ENCODE measurements at places on chromosomes 1 and 21. TPM values are rescaled to one million over a fixed set of nuclear protein-coding genes. Genes with fewer than 3 reads are reported as not detected.

The RUNX3 gene
- total RNA-seq: 243 TPM

The SELL gene
- total RNA-seq: 205 TPM

The KRTAP10-4 gene
- not detected for total RNA-seq

The HIVEP3 gene
- total RNA-seq: 11.1 TPM

The PSRC1 gene
- 1.2 TPM for total RNA-seq

The CD244 gene
- total RNA-seq: 1.4 TPM

The LAPTM5 gene
- total RNA-seq: 563 TPM

GRCh38 chr1:45612941-45613579, 10.8 kb downstream of the CCDC17 start:
- DNase-seq: no peak
- H3K36me3 ChIP-seq: peaks cover 13% of the 10 kb centered on the region
- H3K27me3 ChIP-seq: no peaks in the 10 kb centered on the region
- H3K4me3 ChIP-seq: no peak overlapping the region
- H3K4me1 ChIP-seq: peaks cover 8% of the 10 kb centered on the region

DNA sequence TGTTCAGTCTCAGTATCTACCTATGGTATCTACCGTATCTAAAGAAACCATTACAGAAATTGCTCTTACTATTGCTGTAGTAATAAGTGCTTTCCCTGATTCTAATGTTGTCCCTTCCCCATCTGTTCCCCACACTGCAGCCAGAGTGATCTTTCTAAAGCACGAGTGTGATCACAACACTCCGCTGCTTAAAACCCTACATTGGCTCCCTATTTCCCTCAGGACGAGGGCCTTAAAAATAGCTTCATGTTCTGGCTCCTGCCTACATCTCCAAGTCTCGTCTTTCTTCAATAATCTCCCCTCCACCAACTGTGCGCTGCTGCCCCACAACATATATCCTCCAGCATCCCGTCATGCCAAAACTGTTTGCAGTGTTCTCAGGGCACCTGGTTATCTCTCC, 150.6 kb downstream of the SDCCAG8 start:
- H3K36me3 ChIP-seq: peaks cover 6% of the 10 kb centered on the region
- H3K4me3 ChIP-seq: no peak overlapping the region
- H3K27ac ChIP-seq: no peak overlapping the region
- no peak for DNase-seq
- peaks cover 12% of the 10 kb centered on the region for H3K4me1 ChIP-seq

DNA sequence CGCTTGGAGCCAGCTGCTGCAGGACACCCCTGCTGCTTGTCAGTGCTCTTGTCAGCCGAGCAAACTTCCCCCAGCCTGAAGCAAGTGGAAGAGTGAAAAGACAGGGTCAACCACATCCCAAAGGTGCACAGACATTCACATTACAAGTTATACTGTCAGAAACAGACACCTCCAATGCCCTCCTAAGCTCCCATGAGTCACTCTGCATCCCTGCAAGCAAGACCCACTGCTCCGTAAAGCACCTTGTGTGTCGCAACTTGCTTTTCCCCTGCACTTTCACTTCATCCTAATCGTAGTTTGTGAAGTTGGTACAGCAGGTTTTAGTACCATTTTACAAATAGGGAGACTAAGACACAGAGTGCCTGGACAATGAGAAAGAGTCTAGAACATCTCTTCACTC, 51.1 kb downstream of the KCNH1 start:
- H3K36me3 ChIP-seq: no peaks in the 10 kb centered on the region
- peaks cover 12% of the 10 kb centered on the region for H3K27me3 ChIP-seq
- no peak for DNase-seq
- no peaks in the 10 kb centered on the region for H3K4me1 ChIP-seq

DNA sequence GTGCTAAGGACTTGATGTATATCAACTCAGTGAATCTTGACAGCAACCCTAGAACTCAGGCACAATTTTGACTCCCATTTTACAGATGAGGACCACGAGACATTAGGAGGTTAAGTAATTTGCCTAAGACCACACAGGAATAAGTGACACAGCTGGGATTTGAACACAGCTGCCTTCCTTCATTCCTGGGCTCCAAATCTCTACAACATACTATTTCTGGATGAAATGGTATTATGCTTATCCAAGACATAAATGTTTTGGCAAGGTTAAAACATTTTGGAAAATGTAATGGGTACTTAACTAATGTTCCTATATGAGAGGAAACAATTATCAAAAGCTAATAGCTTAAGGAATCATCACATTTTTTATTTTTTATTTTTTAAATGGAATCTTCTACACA, 4.8 kb downstream of the CLDN8 start:
- H3K4me1 ChIP-seq: no peaks in the 10 kb centered on the region
- no peaks in the 10 kb centered on the region for H3K27me3 ChIP-seq
- no peak for DNase-seq
- H3K27ac ChIP-seq: no peak overlapping the region
- no peak overlapping the region for H3K4me3 ChIP-seq

DNA sequence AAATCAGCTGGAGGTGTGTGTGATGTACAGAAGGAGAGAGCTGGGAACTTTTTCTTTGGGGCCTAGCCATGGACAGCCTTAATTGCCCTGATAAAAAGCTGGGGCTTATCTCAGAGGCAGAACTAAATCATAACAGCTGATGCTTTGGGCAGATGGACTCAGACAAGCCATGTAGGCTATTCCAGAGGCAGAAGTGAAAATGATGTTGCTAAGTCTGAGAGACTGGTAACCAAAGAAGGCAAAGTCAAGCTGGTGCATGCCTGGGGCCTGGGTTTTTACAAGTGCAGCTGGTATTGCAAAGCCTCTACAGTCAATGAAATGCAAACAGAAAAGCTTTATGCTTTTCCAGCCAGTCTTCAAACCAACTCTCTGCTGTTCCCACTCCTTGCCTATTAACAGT, 39.0 kb upstream of the LMX1A start:
- H3K27me3 ChIP-seq: peaks cover 73% of the 10 kb centered on the region
- H3K27ac ChIP-seq: no peak overlapping the region

- no peak overlapping the region for H3K4me3 ChIP-seq
- no peaks in the 10 kb centered on the region for H3K36me3 ChIP-seq
- H3K27ac ChIP-seq: no peak overlapping the region
- no peak for DNase-seq
Measured at GRCh38 chr1:189774721-189775287, 702.9 kb downstream of the BRINP3 start.

DNA sequence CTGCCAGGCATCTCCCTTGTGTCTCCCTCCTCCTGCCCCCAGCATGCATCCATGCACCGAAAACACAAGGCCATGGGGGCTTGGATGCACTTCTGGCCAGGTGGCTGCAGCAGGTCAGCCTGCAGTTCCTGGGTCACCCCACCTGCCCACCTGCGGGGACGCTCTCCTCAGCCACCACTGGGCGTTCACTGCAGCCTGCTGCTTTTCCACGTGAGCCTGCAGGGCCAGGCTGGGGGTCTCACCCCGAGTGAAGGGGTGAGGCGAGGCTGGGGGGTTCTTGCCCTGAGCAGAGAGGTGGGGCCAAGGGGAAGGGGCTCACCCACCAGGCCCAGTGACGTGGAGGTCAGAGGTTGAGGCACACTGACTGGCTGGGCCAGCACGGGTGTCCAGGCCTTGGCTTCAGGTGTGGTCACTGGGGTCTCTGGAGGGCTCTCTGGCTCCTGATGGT, 64.6 kb downstream of the WNT9A start:
- peak; percentile 6 for DNase-seq
- H3K27me3 ChIP-seq: no peaks in the 10 kb centered on the region
- no peaks in the 10 kb centered on the region for H3K36me3 ChIP-seq
- peaks cover 26% of the 10 kb centered on the region for H3K4me1 ChIP-seq
- peak overlapping the region; percentile 41 for H3K27ac ChIP-seq

DNA sequence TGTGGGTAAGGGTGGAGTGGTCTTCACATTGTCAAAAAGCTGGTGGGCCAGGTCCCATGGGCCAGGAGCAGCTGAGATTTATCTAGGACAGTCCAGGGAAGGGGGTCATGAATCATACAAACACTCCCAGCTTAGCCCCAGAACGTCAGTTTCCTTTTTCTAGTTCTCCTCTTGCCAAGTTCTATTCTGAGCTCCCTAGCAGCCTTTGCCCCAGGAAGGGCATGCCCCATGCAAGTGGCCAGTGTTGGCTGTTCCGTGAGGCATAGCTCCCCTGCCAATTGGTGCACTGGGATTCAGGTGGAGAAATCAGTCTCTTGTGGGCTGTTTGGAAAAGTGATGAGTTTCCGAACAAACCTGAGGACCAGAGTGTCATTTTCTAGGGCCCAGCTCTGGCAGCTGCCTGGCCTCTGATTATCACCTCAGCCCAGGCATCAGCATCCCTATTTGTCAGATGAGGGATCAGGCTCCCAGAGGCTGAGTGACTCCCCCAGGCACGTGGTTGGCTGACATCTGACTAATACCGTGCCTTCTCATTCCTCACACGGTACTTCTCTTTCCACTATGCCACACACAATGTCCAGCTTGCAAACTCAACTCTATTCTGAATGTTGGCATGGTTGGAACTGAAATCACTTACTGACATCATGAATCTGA, 14.2 kb upstream of the MYOM3 start:
- no peak overlapping the region for H3K4me3 ChIP-seq
- no peaks in the 10 kb centered on the region for H3K4me1 ChIP-seq
- no peak for DNase-seq
- no peak overlapping the region for H3K27ac ChIP-seq
- H3K27me3 ChIP-seq: peaks cover 17% of the 10 kb centered on the region

GRCh38 chr1:101438359-101438758, 201.5 kb downstream of the S1PR1 start:
- H3K27ac ChIP-seq: no peak overlapping the region
- H3K4me1 ChIP-seq: no peaks in the 10 kb centered on the region
- H3K27me3 ChIP-seq: peaks cover 19% of the 10 kb centered on the region

- H3K4me1 ChIP-seq: peaks cover 30% of the 10 kb centered on the region
- H3K27ac ChIP-seq: peak overlapping the region; percentile 100
- DNase-seq: no peak
Measured at GRCh38 chr1:156108057-156108456, 6.5 kb upstream of the LMNA start.

Measured in T-helper 17 cell (primary cell).